Muscle of back (tissue), 13 donors: ENCODE measurements at places on chromosomes 2 and 18. TPM values are rescaled to one million over a fixed set of nuclear protein-coding genes. Genes with fewer than 3 reads are reported as not detected.

DNA sequence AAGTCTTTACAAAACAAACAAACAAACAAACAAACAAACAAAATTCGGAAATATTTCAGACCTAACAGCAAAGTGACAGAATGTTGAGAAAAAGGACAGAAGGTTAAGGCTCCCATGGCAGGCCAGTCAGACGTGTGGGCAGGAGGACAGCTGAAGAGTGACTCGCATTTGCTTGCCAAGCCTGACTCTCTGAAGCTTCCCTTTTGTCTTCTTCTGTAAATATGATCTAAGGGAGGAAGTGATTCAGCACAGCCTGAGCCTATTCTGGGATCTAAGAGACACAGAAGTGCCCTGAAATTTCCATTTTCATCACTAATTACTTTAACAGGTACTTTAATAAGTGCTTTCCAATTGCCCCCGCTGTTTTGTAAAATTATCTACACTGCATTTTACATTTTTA, 134.0 kb upstream of the LYPD1 start:
- peak; percentile 43 for DNase-seq

The ZNF24 gene
- 37.1 TPM for polyA plus RNA-seq

The CNDP1 gene
- polyA plus RNA-seq: 0.36 TPM

The EML6 gene
- 66.7 TPM for polyA plus RNA-seq

The CCDC68 gene
- polyA plus RNA-seq: 0.29 TPM

GRCh38 chr2:54041135-54041534, 70.3 kb upstream of the PSME4 start:
- no peak for DNase-seq

GRCh38 chr2:42999391-42999841, 207.0 kb upstream of the HAAO start:
- no peak for DNase-seq

GRCh38 chr2:7450833-7451190, 533.6 kb downstream of the RNF144A start:
- no peak for DNase-seq

DNA sequence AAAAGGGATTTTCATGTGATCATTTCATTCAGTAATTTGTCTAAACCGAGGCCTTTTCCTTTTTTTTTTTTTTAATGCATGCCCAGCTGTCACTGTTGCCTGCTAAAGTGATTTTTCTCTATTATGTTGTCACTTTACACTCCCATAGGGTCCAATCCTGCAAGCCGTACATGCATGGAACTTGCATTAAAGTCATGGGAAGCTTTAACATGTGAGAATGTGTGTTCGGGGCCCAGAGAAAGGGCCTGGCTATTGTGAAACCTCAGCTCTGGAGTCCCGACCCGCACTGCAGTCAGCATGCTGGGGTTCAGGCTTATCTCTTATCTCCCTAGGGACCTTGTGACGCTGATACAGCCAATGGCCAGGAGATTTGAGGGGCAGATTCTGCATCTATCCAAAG, 474.6 kb downstream of the SLC4A3 start:
- peak; percentile 12 for DNase-seq

The HDLBP gene
- polyA plus RNA-seq: 329 TPM

The MERTK gene
- polyA plus RNA-seq: 4.2 TPM

The LBX2 gene
- polyA plus RNA-seq: 1.6 TPM

DNA sequence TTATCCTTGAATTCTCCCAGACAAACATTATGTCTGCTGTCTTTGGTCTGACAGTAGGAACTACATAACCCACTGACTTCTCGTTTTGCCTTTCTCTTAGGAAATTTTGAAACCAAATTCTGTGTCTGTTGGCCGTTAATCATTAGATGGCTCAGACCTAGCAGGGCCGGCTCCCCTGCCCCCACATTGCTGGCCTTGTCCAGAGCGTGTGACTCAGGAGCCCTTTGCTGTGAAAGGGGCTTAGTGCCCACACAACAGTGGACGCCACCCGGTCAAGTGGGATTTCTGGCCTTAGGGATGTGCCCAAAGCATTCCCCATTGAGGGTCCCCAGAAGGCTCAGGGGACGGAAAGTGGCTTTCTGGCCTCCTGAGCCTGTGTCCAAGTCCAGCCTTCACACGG, 137.5 kb downstream of the CTIF start:
- DNase-seq: no peak

The HJURP gene
- 10.0 TPM for polyA plus RNA-seq

The PFN4 gene
- 1.1 TPM for polyA plus RNA-seq

DNA sequence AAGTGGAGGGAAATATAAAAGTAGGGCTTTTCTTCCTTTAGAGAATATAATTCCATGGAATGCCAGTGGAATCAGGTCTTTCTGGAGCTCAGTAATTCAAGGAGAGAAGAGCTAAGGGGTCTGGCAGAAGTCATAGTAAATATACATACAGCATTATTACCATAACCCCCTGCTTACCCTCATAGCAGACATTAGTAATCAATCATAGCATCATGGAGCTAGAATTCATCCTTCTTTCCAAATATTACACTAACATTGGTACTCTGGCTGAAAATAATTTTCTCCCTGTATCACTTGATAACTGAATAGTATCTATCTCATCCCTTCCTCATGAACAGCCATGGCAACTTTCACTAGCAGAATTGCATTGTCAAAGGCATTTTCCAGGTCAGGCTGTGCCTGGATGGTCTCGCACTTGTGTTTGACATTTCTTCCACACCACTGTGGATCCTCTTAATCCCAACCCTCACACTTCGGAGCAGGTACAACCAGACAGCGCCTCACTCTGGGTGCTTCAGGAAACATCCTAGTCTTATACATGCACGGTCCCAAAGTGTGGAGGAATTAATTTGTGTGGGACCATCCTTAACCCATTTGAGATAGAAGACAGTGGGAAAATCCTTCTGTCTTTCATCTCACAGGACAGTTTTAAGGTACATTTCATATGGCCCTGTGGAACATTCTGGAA, 84.2 kb upstream of the SEC11C start:
- no peak for DNase-seq

DNA sequence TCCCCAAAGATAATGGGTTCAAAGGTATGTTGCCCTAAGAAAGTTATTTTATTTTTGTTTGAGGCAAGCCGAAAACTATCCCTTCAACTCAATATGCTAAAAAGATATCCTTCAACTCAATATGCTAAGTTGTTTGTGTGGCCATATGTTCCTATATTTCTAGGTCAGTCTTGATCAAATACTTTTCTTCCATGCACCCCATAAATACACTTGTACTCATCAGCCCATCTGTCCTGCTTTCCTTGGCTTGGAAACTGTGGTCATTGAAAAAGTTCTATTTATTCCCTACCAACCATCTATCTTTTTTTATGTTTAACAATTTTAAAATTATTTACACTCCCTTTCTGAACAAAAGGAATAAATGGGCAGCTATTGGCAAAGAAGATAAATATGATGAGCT, 447.7 kb downstream of the NRXN1 start:
- no peak for DNase-seq

The RBMS1 gene
- 72.5 TPM for polyA plus RNA-seq

The GULP1 gene
- polyA plus RNA-seq: 22.2 TPM

The UGT1A9 gene
- polyA plus RNA-seq: not detected

The CD207 gene
- polyA plus RNA-seq: not detected

DNA sequence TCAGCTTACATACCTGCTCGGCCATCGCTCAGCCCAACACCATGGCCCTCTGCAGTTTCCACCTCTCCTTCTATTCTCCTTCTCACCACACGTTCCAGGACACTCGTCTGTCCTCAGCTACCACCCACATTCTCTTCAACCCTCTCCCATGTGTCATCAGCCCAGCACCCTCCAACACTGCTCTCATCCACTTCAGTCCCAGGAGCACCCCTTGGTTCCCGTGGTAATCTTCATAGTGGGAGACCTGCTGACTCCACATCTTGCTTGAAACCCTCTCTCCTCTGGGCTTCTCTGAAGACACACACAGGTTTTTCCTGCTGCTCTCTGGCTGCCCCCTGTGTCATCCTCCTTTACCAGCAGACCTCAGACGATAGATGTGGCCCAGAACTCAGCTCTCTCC, 228.7 kb downstream of the GBX2 start:
- DNase-seq: no peak

GRCh38 chr2:213246497-213247281, 37.6 kb upstream of the SPAG16 start:
- DNase-seq: peak; percentile 19

DNA sequence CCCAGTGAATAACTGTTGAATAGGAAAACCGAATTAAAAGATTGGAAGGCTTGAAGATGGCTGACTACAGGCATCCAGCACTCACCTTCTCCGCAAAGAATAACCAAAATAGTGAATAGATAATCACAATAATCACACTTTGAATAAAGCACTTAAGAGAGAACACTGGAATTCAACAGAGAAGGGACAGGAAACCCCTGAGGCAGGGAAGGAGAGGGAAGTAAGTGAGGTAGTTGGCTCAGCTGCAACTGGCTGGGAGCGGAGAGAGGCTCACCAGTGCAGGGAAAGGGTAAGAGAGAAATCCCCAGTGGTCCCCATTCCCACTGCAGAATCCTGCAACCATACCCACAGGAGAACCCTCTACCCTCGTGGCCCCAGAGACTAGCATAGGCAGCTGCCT, 246.6 kb upstream of the NCKAP5 start:
- no peak for DNase-seq

DNA sequence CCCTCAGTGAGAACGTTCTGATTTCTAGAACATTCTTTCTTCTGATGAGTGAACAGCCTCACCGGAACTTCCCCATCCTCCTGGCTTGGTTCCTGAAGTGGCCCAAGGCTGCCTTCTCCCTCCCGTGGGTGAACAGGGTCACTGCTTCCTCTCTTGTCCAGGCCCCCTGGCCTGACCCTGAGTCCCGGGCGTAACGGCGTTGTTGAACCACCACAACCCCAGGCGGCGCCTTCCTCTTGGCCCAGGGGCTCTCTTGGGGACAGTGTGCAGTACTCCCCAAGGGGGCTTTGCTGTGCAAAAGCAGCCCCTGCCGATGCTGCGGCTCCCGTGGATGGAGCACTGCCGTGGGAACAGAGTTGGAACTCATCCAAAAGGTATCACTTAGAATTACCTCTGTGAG, 147.2 kb downstream of the TSN start:
- DNase-seq: no peak

The DSC3 gene
- 1.3 TPM for polyA plus RNA-seq

DNA sequence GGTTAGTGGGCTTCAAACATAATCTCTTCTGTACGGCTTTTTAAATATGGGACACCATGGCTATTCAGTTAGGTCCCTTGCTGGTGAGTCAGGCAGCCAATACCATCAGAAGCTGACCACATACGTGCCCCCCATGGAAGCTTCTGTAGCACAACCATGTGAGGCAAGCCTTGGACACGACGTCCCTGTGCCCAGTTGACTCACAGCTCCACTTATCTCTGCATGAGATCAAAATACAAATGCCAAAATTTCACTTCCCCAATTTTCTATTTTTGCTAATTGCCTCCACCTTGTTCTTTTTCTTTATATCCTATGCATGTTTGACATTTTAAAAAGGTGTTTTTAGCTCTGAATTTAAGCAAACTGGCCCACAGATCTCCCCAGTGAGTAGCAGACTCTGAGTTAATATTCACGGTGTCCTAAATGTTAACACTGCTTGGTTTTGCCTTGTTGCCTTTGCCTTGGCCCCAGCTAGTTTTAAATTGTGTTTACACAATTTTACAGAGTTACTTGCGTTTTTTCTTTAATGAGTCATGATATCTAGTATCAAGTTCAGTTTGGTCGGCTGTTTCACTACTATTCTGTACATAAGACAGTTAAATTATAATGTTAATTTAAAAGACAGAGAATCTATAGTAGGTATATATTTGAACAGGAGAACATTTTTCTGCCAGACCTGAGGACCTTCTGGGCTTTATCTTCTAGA, 77.5 kb downstream of the CDCA7 start:
- DNase-seq: no peak
